D721Med (cell line): ENCODE measurements at places on chromosomes 12 and 14.

DNA sequence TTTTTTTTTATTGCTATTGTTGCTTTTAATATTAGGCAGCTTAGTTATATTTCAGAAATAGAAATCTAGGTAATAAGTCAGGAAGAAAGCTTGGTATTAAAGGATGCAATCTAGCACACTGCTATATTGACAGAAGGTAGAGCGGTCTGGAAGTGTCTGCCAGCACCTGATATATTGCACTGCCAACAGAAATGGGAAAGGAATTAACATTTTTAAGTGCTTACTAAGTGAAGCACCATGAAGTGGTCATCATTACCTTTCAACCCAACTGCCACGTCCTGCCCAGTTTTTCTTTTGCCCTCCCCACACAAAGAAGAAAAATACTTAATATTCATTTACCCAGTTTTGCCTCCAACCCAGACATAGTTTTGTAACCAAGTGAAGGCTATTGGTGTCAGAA lies 163.5 kb downstream of the KITLG start:
- no peak for DNase-seq

DNA sequence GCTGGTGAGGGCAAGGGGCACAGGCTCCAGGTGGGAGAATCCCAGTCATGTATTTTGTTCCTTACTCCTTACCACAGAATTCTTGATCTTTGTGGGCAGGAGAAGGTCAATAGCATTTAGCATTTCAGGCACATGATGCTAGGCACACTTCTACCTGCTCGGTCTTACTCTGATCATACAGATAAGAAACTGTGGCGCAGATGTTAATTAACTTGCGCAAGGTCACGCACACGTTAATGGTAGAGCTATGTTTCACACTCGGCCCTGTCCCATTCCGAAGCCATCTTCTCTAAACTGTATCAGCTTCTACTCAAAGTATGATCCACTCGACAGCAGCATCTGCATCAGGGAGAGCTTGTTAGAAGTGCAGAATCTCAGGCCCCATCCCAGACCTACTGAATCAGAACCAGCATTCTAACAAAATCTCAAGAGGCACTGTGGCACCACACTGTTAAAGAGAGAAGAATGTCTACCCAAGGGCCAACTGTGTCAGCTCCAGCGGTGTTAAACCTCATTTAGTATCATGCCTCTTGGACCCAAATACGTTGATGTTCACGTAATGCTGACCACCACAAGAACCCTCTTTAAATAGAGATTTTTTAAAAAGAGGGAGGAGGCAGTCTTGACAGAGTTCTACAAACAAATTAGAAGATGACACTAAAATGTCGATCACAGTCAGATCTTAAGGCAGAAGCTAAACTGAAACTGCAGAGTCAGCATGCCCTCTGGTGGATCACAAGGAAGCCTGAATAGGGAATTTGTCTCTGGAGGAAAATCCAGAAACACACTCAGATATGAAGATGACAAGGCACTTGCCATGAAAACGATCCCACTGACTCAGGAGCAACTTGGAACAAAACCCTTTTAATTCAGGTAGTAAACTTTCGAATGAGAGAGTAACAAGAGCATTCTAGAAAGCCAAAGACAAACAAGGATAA lies 7.3 kb downstream of the STXBP6 start:
- DNase-seq, result no peak

DNA sequence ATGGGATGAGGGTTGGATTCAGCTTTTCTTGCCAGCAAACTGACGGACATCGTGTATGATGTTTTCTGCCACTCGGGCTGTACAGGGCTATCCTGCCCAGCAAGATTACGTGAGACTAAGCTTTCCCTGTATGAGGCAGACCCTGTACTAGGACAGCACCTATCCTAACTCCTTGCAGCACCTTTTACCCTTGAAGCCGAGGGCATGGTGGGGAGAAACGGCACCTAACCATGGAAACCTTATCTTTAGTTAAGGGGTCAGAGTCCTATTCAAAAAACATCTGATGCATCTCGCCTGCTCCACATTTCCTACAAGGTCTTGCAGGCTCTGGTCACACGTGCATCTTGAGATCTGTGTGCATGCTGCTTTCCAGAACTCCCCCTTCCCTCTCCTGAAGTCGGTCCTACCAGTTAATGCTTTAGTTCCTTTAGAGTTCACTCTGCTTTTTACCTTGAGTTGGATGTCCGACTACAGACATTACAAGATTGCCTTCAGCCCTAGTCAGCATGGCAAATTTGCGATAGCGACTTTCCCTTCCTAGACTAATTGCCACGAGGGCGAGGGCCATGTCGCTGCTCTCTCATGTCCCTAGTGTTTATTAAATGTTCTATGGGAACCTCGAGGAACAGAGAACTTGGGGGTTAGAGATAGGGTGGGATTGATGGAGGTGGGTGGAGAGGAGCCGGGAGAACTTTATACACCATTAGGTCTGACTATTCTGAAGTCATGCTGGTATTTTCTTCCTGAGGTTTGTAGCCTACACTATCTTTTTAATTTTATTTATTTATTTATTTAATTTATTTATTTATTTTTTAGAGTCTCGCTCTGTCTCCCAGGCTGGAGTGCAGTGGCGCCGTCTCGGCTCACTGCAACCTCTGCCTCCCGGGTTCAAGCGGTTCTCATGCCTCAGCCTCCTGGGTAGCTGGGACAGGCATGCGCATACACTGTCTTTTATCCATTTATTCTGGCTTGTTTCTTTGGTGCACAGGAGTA lies 6.6 kb downstream of the RAN start:
- no peak for DNase-seq

GRCh38 chr12:78192979-78193378 lies 362.3 kb downstream of the NAV3 start:
- no peak for DNase-seq

DNA sequence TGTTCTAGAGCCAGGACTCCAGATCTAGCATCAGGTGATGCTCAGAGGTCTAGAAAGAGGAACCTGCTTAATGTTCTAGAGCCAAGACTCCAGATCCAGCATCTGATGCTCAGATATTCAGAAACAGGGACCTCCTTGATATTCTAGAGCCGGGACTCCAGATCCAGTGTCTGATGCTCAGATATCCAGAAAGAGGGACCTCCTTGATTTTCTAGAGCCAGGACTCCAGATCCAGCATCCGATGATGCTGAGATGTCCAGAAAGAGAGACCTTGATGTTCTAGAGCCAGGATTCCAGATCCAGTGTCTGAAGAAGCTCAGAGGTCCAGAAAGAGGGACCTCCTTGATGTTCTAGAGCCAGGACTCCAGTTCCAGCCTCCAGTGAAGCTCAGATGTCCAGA lies 36.9 kb downstream of the MEG3 start:
- no peak for DNase-seq

DNA sequence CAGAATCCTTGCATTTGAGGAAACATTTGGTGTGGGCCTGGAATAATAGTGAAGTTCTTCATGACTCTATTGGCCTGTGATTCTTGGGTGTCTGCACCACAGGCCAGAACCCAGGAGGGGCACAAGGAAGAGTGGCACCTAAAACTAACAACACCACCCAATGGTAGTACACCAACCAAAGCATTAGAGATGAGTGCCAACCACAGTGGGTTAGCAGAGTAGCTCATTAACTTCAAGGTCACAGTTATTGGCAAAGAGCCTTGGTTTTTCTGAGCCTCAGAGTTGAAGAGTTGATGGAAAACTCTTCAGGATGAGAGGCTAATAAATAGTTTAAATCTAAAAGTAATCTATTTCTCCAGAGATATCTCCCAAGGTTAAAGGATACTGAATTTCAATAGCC lies 57.0 kb downstream of the HELB start:
- no peak for DNase-seq

DNA sequence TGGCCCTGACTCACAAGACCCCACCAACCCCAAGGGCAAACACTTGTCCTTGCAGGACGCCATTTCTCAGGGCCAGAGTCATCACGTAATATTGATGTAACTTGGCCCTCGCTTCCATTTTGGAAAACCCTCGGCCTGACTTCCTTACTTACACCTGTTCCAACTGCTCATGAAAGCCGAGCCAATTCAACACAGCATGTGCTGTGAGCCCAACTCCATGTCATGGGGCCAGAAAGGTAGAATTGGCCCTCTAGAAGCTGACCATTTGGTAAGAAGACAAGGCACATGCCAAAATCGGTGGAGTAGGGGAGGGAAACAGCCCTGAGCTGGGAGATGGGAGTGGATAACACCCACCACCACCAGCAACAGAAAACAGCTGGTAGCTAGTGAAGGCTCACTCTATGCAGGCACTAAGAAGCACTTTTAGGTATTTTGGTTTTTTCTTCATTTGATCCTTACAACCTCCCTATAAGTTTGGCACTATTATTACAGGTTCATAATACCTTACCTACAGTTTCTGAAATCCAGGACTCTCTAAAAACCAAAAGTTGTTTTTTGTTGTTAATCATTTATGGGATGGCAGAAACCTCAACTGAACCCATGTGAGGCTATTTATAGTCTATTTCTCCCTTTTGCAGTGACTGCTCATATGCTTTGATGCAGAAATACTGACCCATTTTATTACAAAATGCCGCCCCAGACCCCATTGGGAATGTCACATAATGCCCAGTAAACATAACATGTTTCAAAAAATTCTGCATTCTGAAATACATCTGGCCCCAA lies 6.5 kb downstream of the TTC7B start:
- no peak for DNase-seq

- no peak for DNase-seq
These were observed 12.2 kb downstream of the RAPGEF3 start for GRCh38 chr12:47746523-47746922.

DNA sequence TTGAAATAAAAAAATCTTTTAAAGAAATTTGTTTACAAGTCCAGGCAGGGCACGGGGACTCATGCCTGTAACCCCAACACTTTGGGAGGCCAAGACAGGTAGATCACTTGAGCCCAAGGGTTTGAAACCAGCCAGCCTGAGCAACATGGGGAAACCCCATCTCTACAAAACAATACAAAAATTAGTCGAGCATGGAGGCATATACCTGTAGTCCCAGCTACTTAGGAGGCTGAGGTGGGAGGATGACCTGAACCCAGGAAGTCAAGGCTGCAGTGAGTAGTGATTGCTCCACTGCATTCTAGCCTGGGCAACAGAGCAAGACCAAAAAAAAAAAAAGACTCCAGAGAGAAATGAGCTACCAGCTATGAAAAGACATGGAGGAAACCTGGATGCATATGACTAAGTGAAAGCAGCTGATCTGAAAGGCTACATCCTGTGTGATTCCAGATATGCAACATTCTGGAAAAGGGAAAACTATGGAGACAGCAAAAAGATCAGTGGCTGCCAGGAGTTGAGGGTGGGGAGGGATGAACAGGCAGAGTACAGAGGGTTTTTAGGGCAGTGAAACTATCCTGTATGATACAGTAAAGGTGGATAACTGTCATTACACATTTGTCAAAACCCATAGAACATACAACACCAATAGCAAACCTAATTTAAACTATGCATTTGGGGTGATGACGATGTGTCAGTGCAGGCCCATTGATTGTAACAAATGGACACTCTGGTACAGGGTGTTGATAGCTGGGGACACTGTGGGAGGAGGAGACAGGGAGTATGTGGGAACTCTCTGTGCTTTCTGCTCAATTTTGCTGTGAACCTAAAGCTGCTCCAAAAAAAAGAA lies 59.9 kb downstream of the PRKAB1 start:
- DNase-seq, result no peak

GRCh38 chr12:26628234-26628633 lies 204.8 kb downstream of the ITPR2 start:
- DNase-seq, result no peak
